ENCODE measurements at places on chromosomes 5 and 9.

- no peak for DNase-seq
These were observed 185.6 kb downstream of the FBXL17 start for GRCh38 chr5:108196276-108196675.

DNA sequence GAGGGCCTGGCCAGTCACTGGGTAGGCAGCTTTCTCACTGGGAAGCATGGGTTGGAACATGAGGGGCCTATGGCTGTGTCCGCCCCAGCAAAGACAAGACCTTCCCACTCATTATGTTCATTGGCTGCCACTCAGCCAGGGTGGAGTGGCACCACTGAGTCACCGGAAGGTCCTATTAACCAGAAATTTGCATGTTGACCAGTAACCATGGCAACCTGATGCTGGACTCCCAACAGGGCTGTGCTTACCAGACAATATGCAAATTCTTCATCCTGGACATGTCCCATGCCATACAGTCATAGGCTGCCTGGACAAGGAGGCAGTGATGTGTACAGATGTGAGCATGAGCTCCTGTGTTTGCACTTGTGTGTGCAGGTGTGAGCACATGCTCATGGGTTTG is 66.7 kb downstream of the PSD2 start:
- DNase-seq: no peak

GRCh38 chr9:120885958-120886357 is 9.0 kb upstream of the PHF19 start:
- no peak for DNase-seq

DNA sequence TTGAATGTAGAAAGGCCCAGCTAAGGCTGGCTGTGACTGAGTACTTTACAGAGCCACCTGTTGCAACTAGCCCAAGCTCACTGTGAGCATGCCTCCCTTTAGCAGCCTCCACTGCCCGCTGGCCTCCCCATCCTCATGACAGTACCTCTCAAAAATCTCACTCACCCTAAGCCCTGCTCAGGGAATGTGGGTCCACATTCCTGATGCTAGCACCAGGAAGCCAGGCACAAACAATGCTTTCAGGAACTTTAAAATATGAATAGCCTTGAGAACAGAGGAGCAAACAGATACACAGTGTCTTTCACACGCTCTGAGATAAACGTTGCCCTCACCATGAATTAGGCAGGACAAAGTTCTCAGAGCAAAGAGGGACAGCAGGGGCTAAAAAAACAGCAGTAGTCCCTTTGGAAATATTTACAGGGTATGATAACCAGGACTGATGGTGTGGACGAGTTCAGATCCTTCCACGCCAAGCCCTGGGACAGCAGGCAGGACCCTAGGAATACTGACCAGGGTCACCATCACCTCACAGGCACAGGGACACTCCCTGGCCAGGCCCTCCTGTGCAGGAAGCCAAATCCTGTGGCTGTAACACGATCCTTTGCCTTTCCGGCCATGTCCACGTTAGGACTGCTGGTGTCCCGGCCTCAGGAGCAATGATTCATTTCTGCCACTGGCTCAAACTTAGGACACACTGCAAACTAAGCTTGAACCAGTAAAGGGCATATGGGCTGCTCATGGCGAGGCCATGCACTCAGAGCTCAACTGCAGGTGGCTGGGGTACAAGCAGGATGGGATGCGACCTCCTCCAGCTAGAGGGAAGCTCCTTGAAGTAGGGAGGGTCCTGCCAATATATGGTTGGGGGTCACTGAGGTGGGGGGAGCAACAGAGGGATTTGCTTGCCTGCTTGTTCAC is 9.6 kb downstream of the ACSL6 start:
- no peak for DNase-seq

DNA sequence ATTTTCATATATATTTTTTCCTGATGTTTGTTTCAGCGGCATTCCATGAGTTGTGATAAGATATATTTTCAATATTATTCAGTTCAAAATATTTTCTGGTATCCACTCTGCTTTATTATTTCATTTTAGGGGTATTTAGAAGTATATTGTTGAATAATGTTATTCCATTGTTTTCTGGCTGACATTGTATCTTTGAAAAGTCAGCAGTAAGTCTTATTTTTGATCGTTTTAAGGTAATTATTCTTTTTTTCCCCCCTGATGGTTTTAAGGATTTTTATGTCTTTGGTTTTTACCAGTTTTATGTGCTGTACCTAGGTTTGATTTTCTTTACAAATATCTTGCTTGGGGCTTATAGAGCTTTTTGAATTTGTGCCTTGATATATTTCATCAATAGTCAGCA is 6.6 kb upstream of the GLRA1 start:
- DNase-seq: no peak

DNA sequence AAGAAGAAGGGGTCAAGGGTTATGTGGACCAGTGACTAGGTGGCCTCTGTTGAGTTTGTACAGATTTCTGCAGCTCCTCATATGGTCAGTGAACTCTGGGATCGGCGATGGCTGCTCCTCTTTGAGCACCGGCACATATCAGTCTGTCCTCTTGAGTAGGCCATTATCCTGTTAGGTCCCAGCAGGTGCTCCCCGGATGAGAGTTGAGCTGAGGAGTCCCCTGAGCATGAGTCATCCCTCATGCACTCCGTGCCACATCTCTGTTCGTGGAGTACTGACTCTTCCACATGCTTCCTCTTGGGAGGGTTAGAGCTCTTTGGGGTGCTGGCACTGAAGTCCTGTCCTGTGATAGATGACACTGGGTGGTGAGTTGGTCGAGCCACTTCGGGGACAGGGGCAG is 143.7 kb downstream of the PTTG1 start:
- DNase-seq: no peak

DNA sequence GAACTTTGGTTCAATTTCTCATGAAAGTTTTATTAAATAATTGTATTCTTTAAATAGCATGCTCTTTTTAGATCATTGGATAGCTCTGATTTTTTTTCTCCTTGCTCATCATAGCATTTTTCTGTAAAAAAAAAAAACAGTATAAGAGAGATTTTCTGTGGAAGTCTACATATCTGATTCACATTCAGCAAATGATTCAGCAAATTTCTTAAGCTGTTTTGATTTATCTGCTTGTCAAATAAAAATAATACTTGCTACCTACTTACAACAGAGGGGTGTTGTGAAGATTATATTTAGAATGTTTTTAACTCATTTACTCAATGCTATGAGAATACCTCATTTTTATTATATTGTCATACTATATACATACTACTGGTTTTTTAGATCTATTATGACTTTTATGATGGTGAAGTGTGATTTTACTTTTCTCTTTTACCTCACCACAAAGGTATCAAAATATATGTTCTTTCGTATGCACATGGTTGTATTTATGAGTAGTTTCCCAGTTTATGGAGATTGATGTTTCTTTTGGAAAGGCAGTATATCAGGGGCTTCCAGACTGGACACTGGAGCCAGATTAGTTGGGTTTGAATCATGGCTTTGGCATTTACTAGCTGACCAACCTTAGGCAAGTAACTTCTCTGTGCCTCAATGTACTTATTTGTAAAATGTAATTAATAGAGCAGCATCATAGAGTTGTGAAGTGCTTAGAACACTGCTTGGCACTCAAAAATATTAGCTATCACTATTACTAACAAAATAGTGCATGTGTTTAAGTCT is 25.5 kb downstream of the TNPO1 start:
- DNase-seq: no peak

DNA sequence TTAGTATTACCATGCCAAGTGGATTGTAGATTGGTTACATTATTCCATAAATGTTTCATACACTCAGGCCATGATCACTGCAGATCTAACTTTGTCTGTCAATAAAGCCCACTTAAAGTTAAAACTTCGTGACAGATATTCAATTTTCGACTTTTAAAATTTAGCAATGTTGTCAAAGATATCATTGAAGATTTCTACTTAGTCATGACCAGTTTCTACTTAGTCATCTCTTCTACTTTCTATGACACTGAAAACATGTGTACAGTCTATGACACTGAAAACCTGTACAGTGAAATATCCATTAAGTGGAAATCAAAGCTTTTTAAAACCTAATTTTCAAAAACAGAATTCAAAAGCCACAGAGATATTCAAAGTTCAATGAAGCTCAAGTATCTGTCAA is 258.2 kb downstream of the MCTP1 start:
- no peak for DNase-seq

- no peak for DNase-seq
These were observed 25.2 kb downstream of the MCC start for GRCh38 chr5:113463032-113463431.

DNA sequence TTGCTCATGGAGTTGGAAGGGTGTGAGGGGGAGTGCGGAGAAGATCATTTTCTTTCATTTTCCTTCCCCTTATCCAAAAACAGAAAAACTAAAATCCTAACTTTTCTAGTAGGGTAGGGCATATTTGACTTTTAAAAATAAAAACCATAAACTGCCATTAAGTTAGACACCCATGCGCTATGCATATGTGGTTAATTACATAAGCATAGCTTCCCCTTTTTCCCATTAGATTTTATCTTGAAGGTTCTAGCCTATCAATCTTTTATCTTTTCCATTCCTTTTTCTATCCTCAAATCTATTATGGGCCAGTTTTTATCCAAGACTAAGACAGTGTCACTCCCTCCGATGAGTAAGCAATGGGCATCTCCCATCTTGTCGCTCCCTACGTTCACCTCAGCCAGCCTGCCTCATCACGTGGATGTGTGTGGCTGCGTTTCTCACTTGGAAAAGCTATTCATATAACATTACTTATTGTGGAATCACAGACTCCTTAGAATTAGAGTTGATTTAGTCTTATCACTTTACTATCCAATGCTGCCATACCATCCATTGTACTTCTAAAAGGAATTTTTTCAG is 49.2 kb downstream of the PCSK5 start:
- DNase-seq: no peak

GRCh38 chr5:73292816-73293459 is 119.9 kb downstream of the TMEM174 start:
- DNase-seq: no peak

DNA sequence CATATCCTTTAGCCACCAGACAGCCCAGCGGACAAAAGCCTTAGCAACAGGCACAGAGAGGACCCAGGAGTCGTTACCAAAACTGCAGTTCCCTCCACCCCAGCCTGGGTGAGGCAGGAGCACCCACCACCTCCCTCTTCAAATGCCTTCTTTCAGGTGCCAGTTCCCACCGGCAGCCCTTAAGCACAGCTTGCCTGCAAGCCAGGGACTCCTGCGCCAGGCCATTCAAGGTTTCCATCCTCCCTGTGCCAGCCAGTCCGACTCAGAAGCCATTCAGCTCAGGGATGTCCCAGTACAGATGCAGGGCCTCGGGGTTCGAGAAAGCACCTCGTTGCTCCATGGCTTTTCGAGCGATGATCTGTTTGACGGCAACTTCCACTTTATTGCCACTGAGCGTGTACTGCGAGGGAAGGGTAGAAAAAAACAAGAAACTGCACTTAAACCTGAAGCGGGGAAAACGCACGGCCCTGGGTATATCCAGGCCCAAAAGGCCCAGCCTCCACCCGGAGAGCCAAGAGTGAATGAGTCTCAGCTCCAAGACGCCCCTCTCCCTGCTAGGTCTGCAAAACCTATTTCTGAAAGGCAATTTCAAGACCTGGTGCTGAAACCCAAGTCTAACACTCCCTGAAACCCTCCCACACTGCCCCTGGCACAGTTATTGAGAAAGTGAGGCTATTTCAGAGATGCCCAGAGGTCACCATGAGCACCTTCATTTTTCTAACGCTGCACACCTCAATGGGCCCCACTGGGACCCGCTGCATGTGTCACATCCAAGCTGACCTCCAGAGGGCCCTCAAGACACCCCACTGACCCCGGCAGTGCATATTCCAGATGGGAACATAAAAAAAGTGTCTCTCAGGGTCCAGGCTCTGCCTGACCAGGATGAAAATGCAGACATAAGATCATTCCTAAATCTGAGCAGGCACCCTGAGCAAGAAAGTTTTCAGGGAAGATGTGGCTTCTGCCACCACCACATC is 36.8 kb upstream of the ZNF354A start:
- DNase-seq: no peak

DNA sequence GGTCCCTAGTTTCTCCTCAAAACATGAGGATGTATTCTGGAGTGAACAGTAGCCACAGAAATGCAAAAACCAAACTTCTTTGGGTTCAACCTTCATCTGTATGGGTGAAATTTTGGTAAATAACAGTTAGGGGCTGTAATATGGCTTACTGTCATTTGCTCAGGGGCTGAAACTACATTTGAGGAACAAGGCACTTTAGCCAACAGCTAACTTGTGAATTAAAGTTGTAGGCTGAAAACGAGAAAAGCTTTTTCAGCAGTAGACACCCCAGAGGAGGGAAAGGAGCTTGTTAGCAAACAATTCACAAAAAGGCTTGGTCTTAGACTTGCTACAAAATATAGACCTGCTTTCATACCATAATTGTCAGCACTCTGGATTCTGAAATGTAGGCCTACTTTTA is 6.6 kb downstream of the TMEM171 start:
- no peak for DNase-seq
